Activated T-helper 17 cell treated with anti-CD3 and anti-CD28 coated beads, Interleukin-2, amount 50 U/mL, for 72 hours (primary cell): ENCODE measurements at places on chromosomes 2 and 18.
A peak's percentile ranks its signal among the peaks of the same experiment; 100 is the strongest.

DNA sequence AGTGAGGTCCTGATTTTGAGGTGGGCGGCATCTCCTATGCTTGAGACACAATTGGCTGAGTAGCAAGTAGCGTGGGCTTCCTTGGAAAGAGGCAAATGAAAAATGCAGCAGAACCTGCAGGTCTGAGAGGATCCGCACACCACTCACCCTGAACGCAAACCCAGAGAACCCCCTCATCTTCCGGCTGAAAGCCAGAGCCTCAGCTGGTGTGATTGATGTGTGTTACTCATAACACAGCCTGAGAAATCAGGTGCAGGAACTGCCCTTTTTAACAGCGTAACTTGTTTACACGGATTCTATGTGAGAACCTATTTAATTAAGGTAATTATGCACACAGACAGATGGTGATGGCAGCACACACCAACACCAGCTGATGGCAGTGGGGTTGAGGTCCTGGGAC lies 123.4 kb downstream of the MRO start:
- ATAC-seq, result no peak

GRCh38 chr2:215356334-215356947 lies 44.6 kb downstream of the ATIC start:
- ATAC-seq, result no peak

DNA sequence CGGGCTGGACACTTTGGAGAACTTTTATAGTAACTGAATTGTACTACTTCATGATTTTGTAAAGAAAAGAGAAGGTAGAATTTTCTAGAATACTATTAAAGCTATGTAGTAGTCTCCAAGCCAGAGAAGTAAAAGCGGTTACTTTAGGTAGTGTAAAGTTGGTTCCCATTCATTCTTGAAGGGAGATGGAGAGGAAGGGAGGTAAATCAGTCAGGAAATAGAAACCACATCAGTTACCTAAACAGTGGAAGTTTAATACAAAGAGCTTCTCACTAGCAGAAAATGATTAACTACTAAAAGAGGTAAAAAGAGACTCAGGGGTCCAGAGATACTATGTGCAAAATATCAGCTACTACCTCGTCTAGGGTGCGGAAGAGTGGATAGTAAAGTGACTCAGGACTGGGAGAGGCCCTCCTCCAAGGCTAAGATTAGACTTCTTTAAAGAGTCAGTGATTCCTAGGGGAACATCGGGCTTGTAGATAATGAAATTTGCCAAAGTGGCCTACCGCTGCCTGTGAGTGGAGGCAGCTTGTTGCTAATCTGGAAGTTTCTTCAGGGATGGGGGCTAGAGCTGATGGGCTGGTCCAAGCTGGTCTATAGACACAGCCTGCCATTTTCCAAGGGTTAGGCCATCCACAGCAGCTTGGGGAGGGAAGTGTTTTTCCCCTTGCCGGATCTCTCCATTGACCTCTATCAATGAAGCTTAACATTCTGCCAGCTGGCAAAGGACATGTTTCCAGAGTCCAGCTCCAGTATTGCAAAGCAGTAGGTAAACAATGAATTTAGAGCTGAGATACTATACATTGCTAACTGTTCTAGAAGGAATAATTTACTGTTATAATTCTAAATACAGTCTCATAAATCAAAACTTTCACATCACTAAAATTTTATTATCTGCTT lies 246.4 kb upstream of the BOD1L2 start:
- ATAC-seq, result no peak

DNA sequence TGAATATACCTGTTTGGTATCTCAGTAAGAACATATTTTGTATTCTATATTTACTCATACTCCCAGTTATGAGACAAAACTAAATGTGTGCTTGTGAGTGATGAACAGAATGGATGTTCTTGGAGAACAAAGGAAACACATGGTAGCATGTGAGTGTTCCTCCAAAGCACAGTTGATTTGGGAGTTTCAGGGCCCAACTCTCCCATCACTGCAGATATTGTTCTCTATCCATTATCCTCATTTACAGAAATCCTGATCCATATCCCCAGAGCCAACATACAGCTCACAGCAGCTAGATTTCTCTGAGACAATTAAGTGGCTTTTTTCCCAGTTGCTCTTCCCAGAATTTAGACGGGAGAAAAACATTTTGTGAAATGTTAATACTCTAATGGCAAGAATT lies 75.6 kb upstream of the MAPRE2 start:
- no peak for ATAC-seq

DNA sequence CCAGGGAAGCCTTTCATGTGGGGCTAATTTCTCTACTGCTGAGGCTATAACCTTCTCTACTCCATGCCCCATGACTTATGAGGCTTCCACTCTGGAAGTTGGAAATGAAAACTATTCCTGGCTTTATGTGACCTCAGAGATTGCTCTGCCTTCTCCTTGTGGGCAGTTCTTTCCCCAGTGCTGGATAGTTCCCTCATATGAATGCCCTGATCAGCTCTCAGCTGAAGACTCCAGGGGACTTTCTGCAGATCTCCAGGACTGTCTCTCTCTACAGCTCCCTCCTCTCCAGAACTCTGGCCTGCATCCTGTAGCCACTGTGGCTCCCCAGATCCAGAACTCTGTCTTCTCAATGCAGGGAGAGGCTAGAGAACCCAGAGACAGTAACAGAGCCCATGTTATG lies 235.1 kb downstream of the SEPTIN10 start:
- no peak for ATAC-seq

DNA sequence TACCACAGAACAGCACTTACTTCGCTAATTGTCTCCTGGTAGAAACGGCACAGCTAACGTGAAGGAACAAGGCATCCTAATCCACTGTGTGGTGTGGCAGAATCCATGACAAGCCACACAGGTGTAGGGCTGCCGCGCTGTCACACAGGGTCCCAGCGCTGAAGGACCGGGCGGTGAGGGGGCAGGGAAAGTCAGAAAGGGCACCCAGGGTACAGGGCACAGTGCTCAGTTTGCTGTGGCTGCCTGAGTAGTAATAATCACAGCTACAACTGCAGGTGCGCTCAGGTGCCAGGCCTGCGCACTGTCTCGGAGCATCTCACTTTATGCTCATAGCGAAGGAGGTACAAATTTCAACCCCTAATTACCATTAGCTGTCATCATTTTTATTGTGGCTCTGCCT lies 55.2 kb upstream of the CAB39 start:
- ATAC-seq, result no peak

GRCh38 chr18:12783524-12783923 lies 80.7 kb downstream of the PSMG2 start:
- ATAC-seq, result no peak

DNA sequence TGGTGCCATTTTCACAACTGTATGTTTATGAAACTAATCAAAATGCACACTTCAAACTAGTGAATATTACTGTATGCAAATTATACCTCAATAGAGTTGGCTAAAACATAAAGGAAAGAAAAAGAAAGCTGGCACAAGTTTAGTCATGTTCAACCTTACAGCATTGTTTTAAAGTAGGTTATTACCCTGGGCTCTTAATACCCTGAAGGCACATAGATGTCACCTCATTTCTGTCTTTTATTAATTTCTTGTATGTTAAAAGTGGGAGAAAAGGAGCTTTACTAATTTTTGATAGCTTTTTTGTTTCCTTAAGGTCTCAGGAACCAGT lies 32.7 kb downstream of the TMEM131 start:
- ATAC-seq, result no peak

- no peak for ATAC-seq
Observed at GRCh38 chr2:239106966-239107365, 259.1 kb downstream of the TWIST2 start.

GRCh38 chr2:97730245-97730644 lies 16.9 kb downstream of the ZAP70 start:
- no peak for ATAC-seq

DNA sequence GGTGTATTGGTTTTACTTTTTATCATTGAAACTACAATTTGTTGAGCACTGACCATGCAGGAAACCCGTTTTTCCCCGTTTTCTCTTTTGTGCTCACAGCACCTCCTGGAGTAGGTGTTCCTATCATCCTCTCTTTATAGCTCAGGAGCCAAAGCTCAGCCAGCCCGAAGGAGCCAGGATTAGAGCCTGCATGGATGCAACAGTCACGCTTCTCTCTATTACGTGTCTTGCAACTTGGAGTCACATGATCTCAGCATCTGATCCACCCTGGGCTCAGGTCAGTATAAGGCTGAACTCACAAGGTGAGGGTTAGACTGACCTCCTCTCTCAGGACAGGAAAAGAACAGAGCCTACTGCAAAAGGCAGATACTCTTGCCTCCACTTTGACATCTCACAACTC lies 150.5 kb downstream of the MBP start:
- ATAC-seq, result no peak

GRCh38 chr2:55416786-55417568 lies 2.7 kb downstream of the CCDC88A start:
- ATAC-seq, result no peak

GRCh38 chr2:192628017-192628416 lies 433.3 kb upstream of the TMEFF2 start:
- no peak for ATAC-seq

DNA sequence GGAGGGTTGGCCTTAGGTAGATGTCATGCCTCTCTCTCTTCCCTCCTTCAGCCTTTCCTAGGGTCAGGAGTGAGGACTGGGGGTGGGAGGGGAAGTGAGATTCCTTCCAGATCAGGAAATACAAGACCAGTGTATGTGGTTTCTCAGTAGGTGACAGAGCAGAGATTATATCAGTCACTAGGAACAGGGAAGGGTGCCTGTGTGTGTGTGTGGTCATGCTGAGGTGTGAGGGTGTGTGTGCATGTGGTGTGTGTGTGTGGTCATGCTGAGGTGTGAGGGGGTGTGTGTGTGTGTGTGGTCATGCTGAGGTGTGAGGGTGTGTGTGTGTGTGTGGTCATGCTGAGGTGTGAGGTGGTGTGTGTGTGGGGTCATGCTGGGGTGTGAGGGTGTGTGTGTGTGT lies 259.8 kb downstream of the LOXHD1 start:
- ATAC-seq, result peak; percentile 21

DNA sequence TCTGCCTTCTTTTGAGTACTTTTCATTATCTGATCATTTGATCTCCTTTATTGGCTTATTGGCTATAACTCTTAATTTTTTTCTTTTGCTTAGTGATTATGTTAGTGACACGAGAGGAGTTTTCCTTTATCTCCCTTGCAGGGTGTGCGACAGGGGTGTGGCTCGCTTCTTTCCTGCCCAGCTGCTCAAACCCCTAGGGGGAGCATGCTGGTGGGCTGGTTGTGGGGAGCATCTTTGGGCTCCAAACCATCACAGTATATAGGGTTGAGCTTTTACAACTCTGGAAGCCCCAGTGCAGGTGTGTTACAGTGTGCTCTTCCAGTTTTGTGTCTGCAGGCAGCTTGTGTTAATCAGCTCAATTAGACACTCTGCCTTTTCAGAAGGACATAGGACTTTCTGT lies 357.0 kb upstream of the TMEFF2 start:
- ATAC-seq, result no peak

GRCh38 chr2:8475349-8476031 lies 206.4 kb upstream of the ID2 start:
- peak; percentile 73 for ATAC-seq

DNA sequence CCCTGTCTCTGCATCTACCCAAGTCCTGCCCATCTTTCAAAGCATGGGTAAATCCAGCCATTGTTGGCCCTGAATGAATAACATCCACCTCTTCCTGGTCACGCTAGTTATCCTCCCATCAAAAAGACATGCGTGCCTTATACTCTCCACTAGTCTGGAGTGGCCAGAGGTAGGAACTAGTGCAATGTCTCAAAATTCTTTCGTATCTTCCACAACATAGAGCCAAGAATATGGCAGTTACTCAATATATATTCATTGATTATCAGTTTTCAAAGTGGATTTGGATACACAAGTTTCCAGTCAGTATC lies 8.9 kb downstream of the APOB start:
- ATAC-seq, result no peak

DNA sequence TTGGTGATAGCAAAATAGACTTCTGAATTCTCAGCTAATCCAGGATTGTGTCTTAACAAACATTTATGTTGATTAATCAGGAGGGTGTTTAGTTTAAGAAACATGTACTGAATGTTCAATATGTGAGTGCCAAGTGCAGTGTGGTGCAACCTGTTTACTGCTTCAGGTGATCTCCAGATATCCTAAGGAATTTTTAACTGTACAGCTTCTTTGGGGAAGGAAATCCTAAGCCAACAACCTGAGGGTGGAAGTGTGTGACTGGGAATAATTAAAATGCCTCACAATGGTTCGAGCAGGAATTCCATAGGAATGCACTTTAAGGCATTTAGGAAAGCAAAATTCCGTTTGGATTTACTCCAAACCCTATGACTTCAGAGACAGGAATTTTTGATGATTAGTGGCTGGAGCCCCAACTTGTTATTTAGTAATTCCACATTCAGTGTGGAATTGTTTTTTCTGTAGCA lies 16.4 kb downstream of the CRIM1 start:
- no peak for ATAC-seq

GRCh38 chr2:21404137-21404536 lies 280.4 kb downstream of the TDRD15 start:
- ATAC-seq, result no peak

GRCh38 chr2:144524118-144525009 lies 4.4 kb upstream of the ZEB2 start:
- peak; percentile 55 for ATAC-seq

GRCh38 chr2:164800572-164800971 lies 41.1 kb downstream of the COBLL1 start:
- no peak for ATAC-seq

DNA sequence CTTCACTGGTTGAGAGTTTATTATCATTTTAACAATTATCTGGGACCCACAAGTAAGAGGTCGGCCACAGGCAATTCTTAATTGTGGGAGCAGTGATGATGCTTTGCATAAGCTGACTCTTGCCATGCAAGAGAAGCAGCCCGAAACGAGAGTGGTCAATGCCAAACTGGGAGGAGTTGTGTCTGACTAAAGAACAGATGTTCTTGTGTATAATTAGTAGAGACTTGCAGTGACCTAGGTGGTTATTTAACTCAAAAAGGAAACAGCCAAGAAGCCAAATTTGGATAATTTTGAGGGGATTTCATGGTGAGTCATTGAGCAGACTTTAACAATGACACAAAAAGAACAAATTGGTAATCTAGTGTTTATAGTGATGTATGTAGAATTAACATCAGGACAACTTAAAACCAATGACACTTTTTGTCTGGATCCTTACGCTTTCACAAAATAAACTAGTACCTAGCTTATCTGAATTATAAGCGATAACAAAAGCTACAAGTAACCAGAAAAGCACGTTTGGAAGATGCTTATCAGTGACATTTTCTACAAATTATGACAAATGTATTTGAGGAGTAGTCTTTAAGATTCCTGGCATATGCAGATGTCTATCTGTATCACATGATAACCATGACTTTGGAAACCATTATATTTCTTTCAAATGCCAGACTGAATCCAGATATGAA lies 184.7 kb upstream of the DLGAP1 start:
- no peak for ATAC-seq
